ENCODE measurements at places on chromosomes 6 and 20.

DNA sequence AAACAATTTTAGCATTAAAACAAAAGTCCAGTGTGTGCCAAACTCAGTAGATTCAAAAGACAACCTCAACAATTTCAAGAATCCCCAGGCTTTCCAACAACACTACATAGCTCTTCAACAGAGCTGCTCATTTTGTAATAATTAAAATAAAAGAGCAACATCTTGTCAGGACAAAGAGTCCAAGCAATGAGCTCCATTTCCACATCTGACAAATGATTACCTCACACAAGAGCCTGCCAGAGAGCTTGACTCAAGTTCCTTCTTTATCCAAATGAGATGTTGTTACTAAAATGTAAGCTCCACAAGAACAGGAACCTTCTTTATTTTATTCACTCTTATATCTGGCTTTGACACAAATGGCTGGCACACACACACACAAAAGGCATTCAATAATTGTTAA is 449.8 kb downstream of the HACE1 start:
- no peak for DNase-seq

- DNase-seq, result no peak
Observed at GRCh38 chr6:85537055-85537494, 56.6 kb downstream of the SNX14 start.

- DNase-seq, result no peak
Observed at GRCh38 chr6:40353197-40353966, 233.8 kb downstream of the LRFN2 start.

- no peak for DNase-seq
Observed at GRCh38 chr20:1165941-1166340, 18.8 kb downstream of the TMEM74B start.

DNA sequence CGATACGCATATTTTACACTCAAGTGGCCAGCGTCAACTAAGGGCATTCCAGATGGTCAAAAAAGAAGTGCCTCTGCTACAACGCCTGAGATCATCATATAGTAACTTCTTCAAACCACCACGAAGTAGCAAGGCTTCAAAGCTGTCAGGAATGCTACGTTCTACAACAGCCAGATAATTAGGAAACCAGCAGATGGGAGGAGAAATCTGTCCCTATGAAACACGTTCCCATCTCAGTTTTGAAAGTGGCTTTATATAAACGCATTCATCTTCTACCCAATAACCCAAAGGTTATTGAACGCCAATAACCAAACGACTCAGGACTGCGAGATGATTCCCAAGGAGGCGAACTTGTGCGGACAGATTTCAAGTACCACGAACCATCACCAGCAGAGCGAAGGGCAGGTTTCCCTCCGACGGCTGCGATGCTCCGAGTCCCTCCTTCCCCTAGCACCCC is 1.2 kb downstream of the ABHD12 start:
- no peak for DNase-seq
